Left hindlimb (tissue), 1 donor: ENCODE measurements at places on chromosomes 13 and 19.
A peak's percentile ranks its signal among the peaks of the same experiment; 100 is the strongest.

DNA sequence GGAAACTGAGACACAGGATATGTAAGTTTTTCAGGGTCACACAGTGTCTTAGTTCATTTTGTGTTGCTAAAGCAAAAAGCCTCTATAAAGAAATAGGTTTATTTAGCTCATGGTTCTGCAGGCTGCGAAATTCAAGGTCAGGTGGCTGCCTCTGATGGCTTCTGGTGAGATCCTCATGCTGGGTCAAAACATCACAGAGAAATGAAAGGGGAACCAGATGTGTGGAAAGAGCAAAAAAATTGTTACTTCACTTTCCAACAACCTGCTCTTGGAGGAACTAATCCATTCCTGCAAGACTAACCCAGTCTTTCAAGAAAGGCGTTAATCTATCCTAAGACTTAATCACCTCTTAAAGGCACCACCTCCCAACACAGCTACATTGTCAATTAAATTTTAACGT lies 64.2 kb upstream of the UBL3 start:
- DNase-seq: no peak

- no peak for DNase-seq
These were observed 7.5 kb upstream of the SACS start for GRCh38 chr13:23440821-23441618.

DNA sequence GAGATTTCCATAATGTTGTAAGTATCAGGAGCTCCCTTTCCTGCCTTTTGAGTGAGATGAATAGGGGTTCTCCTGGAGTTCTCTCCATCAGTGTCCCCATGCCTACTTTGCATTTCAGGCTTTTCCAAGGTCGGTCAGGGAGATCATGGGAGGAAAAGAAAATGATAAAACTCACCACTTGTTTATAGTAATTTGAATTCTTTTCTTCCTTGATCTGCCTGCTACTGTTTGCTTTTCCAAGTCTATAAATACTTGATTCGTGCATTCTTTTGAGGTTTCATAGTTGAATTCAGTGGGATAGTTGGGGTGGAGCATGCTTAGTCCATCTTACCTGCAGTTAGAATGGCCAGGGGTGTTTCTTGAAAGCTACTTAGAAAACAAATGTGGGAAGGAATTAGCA lies 51.5 kb downstream of the PCCA start:
- DNase-seq: no peak

DNA sequence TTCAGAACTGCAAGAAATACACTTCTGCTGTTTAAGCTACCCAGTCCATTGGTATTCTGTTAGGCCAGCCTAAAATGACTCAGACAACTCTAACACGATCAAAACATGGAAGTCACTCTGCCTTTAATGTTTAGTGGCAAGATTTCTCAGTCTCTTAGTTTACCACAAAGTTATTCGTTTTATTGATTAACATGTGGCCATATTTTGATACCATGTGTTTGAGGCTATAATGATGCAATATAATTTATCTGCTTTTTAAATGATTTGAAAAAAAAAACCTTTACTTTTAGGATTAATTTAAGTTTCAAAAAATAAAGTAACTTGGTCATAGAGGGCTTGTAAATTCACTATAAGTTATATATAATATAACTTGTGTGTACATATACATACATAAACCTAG lies 223.4 kb downstream of the SPRY2 start:
- no peak for DNase-seq

DNA sequence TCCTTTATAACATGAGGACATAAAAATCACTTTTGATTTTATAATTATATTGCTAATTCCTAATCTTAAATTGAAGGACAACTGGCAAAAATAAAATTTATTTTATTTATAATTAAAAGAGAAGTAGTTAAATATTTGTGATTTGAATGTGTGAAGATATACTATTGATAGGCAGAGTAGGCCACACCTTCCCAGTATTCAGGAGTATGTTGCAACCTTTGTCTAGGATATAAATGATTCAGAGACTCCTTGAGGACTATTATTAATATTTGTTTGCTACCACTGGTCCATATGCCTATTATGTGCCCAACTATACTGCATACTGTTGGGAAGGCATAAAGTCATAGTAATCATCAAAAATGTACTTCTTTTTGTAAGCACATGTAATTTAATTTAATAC lies 94.2 kb downstream of the CDADC1 start:
- no peak for DNase-seq

GRCh38 chr13:91245288-91245687 lies 102.2 kb upstream of the MIR17HG start:
- DNase-seq: no peak

- DNase-seq: no peak
These were observed 3.6 kb upstream of the NFILZ start for GRCh38 chr19:8626842-8627241.

- DNase-seq: no peak
These were observed 551.6 kb downstream of the MYO16 start for GRCh38 chr13:109180905-109181425.

- no peak for DNase-seq
These were observed 552 bp upstream of the GRWD1 start for GRCh38 chr19:48445256-48445605.

- peak; percentile 78 for DNase-seq
These were observed 3.8 kb downstream of the PDE4A start for GRCh38 chr19:10424011-10424637.

DNA sequence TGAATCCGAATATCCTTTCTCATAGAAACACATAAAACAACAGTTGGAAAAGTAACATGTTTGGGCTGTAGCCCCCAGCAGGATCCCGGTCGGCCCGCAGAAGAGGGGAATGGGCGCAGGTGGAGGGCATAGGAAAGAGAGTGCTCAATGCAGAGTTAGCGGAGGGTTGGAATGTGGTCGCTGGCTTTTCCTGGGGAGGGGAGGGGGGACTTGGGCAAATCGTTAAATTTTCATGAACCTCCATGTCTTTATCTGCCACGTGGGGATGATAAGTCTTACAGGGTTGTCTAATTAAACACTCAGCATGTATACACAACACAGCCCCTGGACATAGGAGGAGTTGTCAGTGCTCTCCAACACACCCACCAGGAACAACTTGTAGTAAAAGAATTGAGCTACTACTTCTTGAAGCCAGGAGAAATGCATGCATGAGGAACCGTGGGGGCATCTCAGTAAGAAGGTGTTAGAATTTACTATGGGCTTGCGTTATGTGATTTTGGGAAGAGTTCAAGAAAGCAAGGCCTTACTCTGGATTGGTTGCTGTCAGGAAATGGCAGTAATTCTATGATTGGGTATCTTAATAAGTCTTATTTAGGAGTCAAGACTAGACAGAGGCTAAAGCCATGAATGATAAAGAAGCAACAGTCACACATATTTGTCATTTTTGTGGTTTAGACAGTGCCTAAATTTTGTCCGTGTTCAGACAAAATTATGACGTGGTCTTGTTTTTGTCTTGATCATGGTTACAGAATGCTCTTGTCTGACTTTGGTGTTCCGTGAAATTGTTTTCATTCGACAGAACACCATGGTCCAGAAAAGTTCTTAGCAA lies 671 bp upstream of the SLC46A3 start:
- no peak for DNase-seq

- DNase-seq: no peak
These were observed 490.4 kb downstream of the DIAPH3 start for GRCh38 chr13:59673286-59673685.

GRCh38 chr13:51723529-51723928 lies 80.4 kb downstream of the DHRS12 start:
- no peak for DNase-seq

- DNase-seq: peak; percentile 47
These were observed 37.5 kb downstream of the SUGP2 start for GRCh38 chr19:18995804-18996241.

DNA sequence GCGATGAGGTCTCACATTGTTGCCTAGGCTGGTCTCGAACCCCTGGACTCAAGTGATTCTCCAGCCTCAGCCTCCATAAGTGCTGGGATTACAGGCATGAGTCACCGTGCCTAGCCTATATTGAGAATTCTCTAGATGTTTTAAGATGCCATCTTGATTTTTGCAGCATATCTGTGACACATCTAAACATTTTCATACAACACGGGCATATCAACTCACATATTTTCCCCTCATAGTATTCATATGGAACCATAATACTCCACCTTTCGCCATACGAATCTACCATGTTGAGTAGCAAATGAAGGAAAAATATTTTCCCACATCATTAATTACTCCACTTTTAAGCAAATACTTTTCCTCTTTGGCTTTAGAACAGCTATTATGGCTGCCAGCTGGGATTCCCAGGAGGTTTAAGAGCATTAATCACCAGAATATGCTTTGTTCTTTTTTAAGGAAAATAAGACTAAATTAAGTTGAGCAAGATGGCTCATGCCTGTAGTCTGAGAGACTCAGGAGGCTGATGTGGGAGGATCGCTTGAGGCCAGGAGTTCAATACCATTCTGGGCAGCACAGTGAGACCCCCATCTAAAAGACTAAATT lies 56.9 kb upstream of the GTF2F2 start:
- DNase-seq: no peak

GRCh38 chr19:11821474-11822109 lies 7.5 kb downstream of the ZNF440 start:
- DNase-seq: no peak

- no peak for DNase-seq
These were observed 46.6 kb upstream of the C19orf12 start for GRCh38 chr19:29761575-29762232.

DNA sequence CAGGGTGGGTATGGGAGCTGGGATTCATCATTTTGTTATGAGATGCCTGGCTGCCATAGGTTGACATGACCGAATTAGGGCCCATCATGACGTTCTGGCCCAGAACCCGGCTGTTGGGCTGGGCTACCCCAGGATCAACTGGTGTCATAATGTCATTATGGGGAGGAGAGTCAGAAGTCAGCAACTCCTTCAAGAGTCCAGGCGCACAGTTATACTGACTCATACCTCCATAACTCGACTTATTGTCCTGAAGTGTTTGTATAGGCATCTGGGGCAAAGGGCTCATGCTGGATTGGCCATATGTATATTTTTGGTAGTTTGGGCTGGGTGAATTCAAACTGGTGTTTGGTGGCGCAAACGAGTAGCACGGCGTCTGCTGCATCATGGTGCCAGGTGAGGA lies 106.5 kb downstream of the FOXO1 start:
- DNase-seq: no peak

DNA sequence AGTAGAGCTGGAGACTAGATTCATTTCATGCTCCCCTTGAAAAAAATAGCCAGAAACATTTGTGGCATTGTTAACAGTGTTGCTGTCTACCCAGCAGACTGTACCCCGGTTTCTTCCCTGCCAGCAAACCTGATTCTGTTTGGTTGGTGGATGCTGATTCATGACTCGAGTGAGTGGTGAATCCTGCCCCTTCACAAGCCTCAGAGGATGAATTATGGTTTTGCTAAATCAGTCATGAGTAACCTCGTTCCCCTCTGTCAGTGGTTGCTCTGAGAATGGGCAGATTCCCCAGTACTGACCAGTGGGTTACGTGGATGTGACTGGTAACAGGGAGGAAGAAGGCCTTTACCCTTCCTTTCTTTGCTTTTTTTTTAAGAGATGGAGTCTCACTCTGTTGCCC lies 10.1 kb downstream of the NLRP12 start:
- no peak for DNase-seq

DNA sequence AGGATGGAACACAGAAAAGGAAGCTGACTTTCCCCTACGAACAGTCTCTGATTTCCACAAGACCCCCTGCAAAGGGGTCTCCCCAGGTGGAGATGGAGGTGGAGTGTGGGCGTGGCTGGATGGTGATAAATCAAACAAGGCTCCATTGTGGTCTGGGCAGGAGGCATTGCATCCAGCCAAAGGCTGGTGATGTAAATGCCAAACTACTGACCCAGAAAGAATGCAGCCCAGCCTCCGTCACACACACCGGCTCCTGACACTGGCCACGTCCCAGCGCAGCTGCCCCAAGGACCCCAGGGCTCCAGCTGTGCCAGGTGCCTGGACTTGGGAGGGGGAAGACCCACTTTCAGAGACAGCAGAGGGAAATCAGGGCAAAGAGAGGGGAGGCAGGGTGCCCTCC lies 6.3 kb downstream of the SLC7A1 start:
- no peak for DNase-seq

GRCh38 chr19:12034620-12035019 lies 859 bp downstream of the ZNF433 start:
- peak; percentile 24 for DNase-seq

GRCh38 chr19:17052439-17052838 lies 22.8 kb downstream of the HAUS8 start:
- no peak for DNase-seq

- peak; percentile 82 for DNase-seq
These were observed 11.8 kb upstream of the ERFL start for GRCh38 chr19:41939861-41940730.

GRCh38 chr13:31846182-31846938 lies 107.0 kb downstream of the RXFP2 start:
- DNase-seq: peak; percentile 90

DNA sequence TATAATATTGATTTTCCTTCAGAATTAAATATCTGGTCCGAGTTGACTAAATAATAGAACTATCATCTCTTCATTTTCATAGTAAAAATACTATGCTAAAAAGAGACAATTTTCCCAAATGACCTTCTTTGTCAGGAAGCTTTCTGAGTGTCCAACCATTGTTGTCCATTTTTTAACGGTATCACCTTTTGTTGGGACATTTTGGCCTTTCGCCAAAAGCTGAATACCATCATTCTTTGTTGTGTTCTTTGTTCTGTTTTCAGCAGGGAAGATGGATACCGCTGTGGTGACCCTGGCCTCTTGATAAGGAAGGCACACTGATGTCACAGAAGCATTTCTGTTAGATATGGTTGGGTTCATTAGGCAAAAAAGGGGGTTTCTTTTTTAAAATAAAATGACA lies 654.4 kb upstream of the GPC6 start:
- DNase-seq: no peak

GRCh38 chr19:10669246-10669645 lies 15.1 kb downstream of the ILF3 start:
- DNase-seq: no peak

DNA sequence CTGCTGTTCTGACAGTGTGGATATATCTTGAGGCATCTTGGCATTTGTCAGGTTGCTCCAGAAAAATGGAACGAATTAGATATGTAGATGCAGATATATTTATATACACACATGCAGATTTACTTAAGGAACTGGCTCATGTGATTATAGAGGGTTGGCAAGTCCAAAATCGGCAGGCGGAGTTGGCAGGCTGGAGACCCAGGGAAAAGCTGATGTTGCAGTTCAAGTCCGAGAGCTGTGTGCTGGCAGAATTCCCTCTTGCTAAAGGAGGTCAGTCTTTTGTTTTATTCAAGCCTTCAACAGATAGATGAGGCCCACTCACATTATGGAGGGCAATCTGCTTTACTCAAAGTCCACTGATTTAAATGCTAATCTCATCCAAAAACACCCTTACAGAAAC lies 24.4 kb upstream of the CSNK1A1L start:
- DNase-seq: peak; percentile 60

GRCh38 chr13:45700971-45701900 lies 884 bp upstream of the CBY2 start:
- DNase-seq: no peak

DNA sequence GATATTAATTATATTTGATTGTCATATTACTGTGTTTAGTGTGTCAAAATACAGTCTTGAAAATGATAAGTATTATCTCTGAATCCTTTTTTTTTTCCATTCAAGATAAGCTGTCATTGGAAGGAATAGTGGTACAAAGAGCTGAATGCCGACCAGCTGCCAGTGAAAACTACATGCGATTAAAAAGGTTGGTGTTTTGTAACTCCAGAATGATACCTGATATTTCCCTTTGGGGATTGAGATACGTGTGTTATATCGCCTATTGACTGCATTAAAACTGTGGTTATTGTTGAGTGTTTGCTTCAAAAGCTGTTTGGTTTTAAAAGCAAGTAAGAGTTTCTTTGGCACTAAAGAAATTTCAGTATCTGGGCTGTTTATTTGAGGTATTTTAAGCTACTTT lies 6.5 kb upstream of the KCTD4 start:
- no peak for DNase-seq

GRCh38 chr13:91347996-91348905 lies 764 bp downstream of the MIR17HG start:
- DNase-seq: peak; percentile 63
